ENCODE measurements at places on chromosomes 7 and 10.

DNA sequence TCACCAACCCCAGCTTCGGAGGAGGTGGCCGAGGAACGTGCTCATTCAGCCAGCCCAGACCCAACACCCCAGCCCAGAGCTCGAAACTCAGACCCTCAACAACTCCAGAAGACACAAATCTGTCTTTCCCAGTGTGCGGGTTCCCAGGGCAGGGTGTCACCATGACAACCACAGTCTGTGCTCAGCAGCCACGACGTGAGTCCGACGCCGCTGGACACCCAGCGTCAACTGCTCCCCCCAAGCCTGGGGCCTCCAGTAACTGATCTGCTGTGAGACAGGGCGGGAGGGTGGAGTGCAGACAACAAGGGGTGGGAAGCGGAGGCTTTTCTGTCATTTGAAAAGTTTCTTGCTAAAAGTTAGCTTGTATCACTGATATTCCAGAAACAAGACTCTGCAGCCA lies 167.2 kb downstream of the MAD1L1 start:
- no peak for DNase-seq

DNA sequence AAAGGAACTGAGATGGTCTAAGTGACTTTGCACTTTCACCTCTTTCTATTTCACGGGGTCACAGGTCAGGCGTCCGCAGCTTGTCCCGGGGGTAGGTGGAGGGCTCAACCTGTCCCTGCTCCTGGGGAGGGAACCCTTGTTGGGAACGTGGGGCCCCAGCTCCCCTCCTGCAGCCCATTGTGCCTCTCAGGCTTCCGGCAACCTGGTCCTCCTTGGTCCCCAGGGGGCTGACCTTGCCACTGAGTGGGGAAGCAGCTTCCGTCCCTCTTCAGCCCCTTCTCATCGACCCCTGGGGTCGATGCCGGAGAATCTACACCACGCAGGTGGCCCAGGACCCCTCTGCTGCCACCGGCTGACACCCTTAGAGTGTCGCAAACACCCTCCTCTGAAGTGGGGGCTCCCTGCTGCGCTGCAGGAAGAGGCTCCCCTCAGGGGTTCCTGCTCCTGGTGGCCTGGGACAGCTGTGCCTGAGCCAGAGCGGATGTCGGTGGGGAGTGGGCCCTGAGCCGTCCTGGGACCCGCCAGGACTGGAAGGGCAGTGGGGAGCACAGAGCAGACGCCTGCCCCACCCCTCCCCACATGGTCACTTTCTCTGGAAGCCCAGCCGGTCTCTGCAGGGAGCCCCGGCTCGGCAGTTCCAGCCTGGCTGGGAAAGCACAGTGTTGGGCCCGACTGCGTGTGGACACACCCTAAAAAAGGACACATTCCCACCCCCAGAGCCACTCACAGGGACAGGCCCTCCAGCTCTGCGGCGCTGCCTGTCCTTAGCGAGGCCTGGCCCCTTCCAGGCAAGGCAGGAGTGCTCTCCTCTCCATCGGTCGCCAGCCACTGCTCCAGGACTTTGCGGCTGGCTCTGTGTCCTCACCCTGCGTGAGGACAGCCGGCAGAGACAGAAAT lies 357.5 kb upstream of the SHH start:
- DNase-seq, result no peak

DNA sequence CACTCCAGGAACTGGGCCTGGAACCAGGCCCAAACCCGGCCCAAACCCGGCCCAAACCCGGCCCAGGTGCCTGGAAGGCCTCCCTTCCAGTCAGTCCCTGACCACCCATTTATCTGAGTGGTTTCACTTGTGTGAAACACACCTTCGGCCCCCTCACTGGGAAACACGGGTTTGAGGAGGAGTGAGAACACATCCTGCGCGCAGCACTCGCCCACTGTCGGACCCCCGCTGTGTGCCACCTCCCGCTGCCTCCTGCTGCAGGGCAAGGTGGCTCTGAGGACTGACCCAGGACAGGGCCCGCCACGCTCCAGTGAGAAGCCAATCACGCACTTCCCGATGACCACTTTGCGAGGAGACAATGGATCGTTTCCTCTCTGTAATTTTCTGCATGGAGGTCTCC lies 197.5 kb downstream of the BUB3 start:
- no peak for DNase-seq

DNA sequence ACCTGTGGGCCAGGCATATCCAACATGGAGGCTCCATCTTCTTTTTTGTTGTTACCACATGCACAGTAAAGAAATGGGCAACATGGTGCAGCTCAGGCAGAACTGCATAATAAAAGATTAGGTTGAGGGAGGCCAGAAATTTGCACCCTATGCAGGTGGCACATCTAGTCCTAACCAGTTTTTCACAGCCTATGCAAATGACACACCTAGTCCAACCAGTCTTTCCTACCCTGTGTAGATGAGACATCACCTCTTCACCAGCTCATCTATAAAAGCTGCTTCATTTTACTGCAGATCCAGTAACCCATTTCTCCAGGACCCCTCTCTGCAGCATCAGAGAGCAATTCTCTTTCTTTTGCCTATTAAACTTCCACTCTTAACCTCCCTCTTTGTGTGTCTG lies 411.0 kb upstream of the PCDH15 start:
- no peak for DNase-seq

DNA sequence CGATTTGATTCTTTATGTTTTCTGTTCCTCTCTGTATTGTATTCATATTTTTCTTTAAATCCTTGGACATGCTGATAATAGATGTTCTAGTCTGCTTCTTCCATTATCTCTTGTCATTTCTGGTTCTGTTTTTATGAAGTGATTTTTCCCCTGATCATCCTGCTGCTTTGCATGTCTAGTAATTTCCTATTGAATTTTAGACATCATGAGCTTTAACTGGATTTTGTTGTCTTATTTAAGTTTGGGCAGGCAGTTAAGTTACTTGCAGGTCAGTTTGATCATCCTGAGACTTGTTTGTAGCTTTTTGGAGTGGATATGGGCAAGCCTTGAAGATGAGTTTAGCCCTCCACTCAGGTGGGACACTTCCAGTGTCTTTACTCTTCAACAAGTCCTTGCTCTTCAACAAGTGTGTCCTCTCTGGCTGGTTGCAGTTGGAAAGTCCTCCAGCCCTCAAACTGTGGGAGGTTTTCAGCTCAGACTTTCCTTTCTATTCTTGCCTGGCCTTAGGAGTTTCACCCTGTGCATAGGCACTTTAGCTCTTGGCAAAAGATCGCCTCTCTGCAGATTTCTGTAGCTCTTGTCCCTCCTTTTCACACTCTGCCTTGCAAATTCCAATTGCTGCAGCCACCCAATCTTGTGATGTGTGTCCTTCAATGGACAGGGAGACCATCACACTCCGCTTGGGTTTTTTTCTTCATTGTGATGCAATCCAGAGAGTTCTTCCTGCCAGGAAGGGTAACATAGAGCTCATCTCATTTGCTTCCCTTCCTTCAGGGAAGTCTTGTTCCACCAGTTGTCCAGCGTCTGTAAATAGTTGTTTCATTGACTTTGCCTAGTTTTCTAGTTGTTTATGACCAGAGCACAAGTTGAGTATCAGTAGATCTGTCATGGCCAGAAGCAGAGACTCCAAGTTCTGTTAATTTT lies 197.2 kb upstream of the SH2B2 start:
- DNase-seq, result no peak

GRCh38 chr10:80410578-80411145 lies 2.3 kb downstream of the PRXL2A start:
- DNase-seq, result no peak

DNA sequence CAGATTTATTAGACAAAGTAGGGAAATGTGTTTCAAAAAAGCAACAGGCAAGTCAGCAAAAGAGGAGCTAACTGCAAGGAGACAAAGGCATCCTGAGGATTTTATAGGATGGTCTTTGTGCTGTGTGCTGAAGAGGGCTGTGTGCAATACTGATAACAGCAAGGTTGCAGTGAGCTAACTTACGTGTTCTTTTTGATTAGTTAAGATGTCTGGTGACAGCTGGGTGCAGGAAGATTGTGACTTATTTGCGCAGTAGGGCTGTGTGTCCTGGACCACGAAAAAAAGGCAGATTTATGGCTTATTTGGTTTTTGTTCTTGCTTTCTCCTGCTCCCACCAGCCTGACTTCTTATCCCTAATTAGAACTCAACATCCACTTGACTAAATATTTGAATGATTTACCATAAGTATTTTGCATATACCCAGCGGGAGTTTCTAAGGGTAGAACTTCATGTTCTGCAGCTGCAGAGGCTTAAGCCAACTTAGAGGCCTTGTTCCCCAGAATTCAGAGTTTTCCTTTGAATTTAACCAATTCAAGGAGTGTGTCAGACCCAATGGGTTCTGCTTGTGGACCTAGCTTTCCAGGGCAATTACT lies 119.0 kb downstream of the ANKRD26 start:
- DNase-seq, result no peak

DNA sequence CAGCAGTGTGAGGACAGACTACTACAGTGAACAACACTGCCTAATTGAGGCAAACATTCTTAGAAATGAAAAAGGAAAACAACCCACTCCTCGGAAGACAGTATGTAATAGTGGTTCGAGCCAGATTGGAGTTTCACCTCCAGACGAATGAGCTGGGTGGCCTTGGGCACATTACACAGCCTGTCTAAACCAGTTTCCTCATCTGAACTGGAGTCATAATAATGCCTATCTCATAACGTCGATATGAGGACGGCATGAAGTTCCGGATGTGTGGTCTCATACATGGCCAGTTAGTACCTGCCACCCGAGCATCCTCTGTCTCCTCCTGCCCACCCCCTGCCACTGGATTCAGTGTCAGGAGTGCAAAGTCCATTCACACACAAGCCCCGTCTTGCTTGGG lies 15.8 kb upstream of the FRMPD2 start:
- no peak for DNase-seq

- DNase-seq, result no peak
Measured at GRCh38 chr10:33365301-33365700, 30.8 kb upstream of the NRP1 start.

DNA sequence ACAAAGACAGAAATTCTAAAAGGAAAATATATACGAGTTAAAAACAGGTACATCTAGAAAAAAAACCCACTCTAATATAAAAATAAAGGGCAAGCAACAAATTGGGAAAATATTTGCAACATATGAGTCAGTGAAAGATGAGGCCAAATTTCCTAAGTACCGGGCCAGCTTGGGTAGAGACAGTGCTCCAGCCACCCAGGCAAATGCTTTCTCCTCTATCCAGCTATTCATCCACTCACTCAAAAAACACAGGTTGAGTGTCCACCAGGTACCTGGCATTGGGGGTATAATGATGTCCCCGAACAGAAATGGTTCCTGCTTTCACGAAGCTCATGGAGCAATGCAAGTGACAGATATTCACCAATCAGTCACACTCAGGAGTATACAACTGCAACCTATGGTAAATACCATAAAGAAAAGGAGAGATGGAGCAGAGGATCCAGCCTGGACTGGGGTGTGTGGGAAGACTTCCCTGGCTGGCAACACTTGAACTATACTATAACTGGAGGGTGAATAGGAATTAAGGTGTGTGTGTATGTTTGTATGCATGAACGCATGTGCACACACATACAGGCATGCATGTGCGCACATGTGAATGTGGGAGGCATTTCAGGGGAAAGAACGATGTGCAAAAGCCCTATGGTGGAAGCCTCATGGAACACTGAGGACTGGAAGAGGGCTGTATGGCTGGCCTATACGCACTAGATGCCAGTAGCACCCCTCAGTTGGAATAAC lies 2.3 kb downstream of the ARHGAP22 start:
- no peak for DNase-seq

DNA sequence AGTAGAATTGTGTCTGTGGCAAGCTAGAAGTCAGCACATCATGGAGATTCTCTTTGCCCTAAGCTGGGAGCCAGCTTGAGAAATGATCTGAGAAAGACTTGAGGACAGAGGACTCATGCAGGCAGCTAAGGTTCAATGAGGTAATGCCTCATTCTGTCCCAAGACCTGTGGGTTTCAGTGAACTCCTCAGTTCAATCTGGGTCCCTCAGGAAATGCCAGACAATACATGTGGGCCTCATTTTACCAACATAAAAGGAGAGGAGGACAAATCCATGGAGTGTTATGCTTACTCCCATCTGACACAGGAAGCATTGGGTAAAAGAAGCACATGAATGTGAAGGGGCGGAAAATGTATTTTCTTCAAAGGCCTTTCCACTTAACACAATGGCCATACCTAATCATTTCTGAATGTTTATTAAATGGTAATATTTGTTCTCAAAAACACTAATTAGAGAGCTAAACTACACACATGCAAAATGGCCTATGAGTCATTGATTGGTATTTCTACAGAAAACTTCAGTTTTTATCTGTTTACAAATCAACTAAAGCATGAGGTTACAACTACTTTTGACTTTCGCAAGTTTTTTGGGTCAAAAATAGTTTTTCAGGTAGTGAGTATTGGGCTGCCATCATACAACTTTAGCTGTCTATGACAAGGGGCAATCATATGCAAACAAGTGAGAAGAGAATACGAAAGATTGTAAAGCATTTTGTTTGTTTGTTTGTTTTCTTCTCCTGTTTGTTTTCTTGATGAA lies 205.3 kb downstream of the CHRM2 start:
- no peak for DNase-seq

GRCh38 chr10:111086574-111086973 lies 9.7 kb downstream of the ADRA2A start:
- no peak for DNase-seq

DNA sequence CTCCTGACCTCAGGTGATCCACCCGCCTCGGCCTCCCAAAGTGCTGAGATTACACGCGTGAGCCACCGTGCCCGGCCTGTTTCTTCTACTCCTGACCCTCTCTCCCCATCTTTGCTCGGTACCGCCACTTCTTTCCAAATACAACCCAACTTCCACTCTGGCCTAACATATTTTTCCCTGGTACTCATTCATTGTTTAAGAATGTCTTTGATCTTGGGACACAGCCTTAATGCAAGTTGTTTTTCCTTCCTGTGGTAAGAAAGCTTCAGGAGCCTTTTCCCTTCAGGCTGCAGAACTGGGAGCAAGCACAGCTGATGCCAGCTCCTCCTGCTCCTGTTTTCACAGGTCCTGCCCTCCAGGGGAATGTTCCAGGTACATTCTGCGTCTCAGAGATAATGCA lies 13.7 kb downstream of the CALML3 start:
- no peak for DNase-seq

GRCh38 chr10:131979336-131979735 lies 2.4 kb downstream of the BNIP3 start:
- no peak for DNase-seq
